ENCODE measurements at places on chromosomes 5 and 9.

GRCh38 chr5:173764332-173765028 lies 123.7 kb upstream of the CPEB4 start:
- DNase-seq: peak; percentile 87

- DNase-seq: no peak
Measured at GRCh38 chr5:154757814-154758406, 2.7 kb downstream of the LARP1 start.

- DNase-seq: peak; percentile 62
Measured at GRCh38 chr9:84966876-84967830, 297.6 kb downstream of the NTRK2 start.

GRCh38 chr9:75921391-75922127 lies 31.1 kb downstream of the PCSK5 start:
- no peak for DNase-seq

- DNase-seq: peak; percentile 30
Measured at GRCh38 chr5:113425909-113426308, 8.9 kb downstream of the TSSK1B start.

DNA sequence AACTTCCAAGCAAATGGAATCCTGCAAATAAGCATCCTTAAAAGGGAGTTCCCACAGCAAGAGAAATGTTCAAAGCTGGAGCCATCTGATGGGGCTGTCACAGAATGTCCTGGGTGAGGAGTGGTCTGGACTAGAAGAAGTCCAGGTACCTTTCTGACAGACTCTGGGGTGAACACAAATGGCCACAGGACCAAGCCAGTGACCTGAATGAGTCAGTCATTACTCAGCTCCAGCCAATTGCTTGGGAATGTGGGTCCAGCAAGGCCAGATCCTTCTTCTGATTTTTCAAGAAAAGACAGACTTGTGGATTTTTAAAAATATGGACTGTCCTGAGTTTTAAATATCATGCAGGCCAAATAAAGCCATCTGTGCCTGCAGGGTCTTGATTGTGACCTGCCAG lies 30.1 kb downstream of the GALNT10 start:
- peak; percentile 18 for DNase-seq

GRCh38 chr9:113570749-113571711 lies 107.5 kb downstream of the RGS3 start:
- DNase-seq: no peak

DNA sequence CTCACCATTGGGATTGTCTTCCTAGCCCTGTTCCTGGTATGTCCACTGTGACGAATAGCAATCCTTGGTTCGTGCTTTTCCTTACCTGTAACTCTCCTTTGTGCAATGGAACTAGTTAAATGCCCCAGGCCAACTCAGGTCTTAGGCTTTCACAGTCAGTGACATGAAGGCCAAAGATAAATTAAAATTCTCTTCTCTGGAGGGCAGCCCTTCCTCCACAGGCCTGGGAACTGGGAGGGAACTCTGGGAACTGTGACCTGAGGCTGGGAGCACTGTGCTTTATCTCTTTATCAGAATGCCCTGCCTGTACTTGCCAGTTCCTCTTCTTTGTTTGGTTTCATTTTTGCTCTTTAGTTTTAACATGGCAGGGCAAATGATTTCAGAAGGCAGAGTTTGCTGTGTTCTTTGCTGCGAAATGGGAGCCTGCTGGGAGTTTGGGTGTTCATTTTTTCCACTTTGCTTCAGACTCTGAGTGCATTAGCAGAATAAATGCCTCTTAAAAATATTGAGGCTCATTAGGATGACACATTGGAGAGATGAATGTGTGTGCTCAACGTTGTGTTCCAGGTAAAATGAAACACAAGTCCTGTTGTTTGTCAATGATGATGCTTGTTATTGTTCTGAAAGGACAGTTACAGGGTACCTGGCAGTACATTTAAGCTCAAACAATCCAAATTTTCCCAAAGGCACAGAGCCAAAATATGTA lies 118.1 kb downstream of the NUDT12 start:
- peak; percentile 58 for DNase-seq

GRCh38 chr9:95138474-95138873 lies 179.0 kb downstream of the FANCC start:
- peak; percentile 62 for DNase-seq

- DNase-seq: no peak
Measured at GRCh38 chr9:133134388-133135145, 13.5 kb upstream of the RALGDS start.

DNA sequence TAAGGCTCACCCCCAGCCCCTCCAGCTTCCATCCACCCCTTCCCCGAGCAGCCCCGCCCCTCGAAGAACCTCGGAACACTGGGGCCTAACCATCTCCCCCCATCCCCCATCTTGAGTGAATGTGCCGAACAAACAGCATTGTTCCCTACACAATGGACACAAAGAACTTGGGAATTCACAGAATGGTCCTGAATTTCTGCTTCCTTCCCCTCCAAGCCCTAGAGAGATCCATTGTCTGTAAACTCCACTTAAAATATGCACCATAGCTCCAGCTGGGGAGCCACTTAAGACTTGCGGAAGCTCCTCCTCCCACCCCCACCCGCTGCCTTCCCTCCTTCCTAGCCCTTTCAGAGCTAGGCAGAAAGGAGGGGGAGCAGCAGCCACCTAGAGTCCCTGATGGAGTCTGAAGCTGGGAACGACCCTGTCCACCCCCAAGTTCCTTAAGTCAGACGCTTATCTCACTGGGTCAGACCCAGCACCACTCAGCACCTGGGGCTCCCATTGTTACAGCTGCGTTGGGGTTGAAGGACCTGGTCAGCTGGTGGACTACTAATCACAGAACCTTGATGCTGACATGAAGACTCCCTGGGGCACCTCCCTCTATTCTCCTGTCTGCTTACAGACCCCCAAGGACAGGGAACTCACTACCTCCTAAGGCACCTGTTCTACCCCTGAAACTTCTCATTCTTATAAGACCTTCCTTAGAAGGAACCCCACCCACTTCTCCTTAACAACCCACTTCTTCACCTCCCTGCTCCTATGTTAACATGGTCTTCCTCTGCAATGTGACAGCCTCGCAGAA lies 61.4 kb downstream of the PCDH1 start:
- no peak for DNase-seq

DNA sequence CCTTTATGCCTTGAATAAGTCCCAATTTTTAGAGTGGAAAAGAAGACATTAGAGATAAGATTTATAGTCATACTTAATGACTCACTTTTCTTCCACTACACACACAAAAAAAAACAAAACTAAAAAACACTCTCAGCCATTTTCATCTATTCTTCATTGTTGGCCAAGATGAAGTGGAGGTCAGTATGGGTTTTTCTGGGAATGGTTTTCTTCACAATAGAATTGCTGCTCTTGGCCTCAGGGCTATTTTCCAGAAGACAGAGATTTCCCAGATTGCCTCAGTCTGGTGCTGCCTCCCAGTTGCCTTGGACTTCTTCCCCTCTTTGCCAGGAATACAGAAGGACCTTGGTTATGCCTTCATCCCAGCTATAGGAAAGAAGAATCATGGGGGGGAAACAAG lies 463.7 kb downstream of the TMEM232 start:
- no peak for DNase-seq

DNA sequence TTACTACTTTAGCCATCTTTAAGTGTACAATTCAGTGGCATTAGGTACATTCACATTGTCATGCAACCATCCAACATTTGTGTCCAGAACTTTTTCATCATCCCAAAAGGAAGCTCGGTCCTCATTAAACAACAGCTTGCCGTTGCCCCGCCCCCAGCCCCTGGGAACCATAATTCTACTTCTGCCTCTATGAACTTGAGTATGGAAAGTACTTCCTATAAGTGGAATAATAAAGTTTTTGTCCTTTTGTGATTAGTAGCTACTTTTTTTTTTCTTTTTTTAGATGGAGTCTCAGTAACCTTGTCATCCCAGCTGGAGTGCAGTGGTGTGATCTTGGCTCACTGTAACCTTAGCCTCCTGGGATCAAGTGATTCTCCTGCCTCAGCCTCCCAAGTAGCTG lies 5.0 kb downstream of the GBGT1 start:
- no peak for DNase-seq

- peak; percentile 39 for DNase-seq
Measured at GRCh38 chr9:98635374-98635773, 73.4 kb downstream of the GABBR2 start.

- DNase-seq: no peak
Measured at GRCh38 chr5:77663090-77663863, 24.8 kb upstream of the OTP start.

- DNase-seq: peak; percentile 36
Measured at GRCh38 chr9:15142878-15143534, 164.0 kb downstream of the TTC39B start.

DNA sequence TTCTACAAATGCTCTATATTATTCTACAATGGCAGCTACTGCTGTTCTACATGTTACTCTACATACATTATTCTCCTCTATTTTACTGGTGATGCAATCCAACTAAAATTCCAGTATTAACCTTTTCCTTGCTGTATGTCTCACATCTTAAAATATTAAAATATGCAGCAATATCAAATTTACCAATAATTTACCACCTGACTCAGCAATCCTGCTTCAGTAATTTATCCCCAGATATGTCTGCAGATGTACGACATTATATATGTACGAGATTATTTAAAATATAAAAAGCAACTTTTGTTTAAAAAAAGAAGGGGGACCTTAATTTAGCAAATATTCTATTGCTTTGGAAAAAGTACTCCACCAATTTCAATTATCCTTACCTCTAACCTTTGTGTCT lies 11.6 kb downstream of the KIF3A start:
- no peak for DNase-seq

- DNase-seq: no peak
Measured at GRCh38 chr5:113091622-113092021, 115.0 kb downstream of the DCP2 start.

DNA sequence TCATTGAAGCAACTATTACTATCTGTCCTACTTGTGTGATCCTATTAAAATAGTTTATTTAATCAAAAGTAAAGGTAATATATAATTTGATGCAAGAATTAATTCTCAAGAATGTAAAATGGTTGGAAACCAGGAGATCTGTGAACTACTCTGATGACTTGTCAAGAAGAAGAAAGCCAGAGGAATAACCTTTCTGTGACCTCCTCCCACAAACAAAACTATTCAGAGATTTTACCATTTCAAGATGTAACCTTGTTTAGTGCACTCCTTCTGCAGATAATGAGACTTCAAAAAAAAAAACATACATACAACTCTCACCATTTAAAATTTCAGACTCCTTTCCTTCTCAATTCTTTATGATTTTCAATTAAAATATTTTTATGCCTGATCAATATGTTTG lies 79.5 kb downstream of the RFX3 start:
- no peak for DNase-seq

DNA sequence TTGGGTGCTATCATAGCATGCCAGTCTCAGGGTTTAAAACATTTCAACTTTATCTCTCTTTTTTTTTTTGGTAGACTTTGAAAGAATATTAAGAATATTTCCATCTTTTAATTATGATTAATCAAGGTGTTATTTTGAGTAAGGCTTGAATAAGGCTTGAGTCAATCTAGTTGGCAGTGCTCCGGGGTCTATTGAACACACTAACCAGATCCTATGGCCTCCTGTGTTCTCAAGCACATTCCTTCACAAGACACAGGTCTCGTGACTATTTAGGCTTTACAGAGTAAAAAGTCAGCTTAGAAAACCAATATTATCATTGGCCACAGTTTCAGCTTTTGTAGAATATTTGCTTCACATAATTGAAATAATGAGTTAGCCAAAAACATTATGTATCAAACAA lies 151.2 kb downstream of the ARHGEF28 start:
- DNase-seq: no peak

GRCh38 chr5:68872088-68872839 lies 221.6 kb upstream of the SLC30A5 start:
- DNase-seq: no peak

- no peak for DNase-seq
Measured at GRCh38 chr9:93110311-93110855, 14.4 kb downstream of the CARD19 start.

GRCh38 chr5:60504342-60504741 lies 195.6 kb downstream of the DEPDC1B start:
- DNase-seq: no peak

DNA sequence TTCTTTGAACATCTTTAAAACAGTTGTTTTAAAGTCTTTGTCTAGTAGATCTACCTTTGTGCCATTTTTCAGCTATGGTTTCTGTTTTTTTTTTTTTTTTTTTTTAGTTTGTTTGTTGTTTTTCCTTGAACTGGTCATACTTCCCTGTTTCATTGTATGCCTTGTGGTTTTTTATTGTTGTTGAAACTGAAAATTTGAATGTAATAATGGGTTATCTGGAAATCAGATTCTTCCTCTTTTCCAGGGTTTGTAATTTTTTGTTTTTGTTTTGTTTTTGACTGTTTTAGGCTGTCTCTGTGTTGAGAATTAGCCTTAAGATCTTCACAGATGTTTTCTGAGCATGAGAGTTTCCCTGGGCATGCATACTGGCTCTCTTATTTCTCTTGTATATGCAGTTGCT lies 269.6 kb upstream of the DAP start:
- DNase-seq: no peak

GRCh38 chr9:135251331-135251761 lies 163.9 kb downstream of the OLFM1 start:
- DNase-seq: no peak

DNA sequence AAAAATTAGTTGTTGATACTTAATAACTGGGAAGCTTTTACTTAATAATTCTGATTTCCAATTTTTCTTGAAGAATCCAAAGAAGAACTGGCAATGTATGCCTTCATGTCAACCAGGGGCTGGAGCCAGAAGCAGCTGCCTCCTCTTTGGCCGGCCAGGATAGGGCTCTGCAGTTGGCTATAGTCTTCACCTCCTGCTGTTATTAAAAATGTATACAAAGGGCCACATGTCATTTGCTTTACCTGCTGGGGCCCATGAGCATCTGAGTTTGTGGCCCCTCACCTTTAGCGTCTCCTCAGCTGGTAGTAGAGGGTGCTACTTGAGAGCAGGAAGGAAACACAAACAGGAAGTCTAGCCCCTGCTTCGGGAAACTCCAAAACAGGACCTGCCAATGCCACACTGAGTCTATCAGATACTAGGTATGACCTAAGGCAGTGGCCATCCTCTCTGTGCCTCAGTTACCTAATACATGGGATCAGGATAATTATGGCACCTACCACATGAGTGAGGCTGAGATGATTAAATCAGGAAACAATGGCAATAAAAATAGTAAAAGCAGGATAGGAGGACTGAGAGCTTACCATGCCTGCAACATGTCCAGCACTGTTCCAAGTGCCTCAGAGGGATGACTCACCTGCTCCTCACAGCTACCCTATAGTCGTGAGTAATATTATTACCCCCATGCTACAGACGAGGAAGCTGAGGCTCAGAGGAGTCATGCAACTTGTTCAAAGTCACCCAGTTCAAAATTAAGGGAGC lies 21.3 kb downstream of the CCDC69 start:
- peak; percentile 95 for DNase-seq

- DNase-seq: peak; percentile 56
Measured at GRCh38 chr9:132800038-132800648, 77.9 kb downstream of the AK8 start.

All from foreskin keratinocyte (primary cell).